ENCODE measurements at places on chromosomes 6 and 20.

DNA sequence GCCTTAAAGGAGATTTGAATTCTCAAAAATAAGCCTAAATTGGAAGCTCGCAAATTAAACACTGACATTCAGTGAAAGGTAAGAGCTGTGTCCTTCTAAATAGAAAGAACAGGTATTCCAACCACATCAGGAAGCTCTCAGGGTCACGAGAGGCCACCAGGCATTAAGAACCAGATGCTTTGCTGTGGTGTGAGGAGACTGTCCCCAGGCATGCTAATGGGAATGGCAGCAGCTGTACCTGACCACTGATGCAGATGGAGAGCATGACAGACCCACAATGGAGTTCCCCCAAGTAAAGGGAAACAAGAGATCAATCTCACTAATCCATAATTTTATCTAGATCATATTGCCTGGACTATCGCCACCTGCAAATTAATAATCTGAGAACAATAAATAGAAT lies 658.9 kb upstream of the NOX3 start:
- DNase-seq, result no peak

DNA sequence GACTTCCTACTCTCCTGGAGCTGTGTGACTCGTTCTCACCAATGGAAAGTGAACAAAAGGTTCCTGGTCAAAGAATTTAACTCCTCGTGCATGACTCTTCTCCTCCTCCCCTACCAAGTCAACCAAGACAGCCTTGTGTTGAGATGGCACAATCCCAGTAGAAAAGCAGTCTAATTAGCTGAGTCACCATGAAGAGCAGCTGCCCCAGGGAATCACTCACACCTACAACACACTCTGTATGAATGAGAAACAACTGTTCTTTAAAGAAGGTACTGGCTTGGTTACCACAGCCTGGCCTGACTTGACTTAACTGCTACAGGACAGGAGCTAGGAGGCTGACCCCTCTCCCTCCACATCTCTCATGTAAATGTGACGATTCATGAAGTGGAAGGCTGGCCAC lies 2.9 kb upstream of the HLA-DOB start:
- no peak for DNase-seq

DNA sequence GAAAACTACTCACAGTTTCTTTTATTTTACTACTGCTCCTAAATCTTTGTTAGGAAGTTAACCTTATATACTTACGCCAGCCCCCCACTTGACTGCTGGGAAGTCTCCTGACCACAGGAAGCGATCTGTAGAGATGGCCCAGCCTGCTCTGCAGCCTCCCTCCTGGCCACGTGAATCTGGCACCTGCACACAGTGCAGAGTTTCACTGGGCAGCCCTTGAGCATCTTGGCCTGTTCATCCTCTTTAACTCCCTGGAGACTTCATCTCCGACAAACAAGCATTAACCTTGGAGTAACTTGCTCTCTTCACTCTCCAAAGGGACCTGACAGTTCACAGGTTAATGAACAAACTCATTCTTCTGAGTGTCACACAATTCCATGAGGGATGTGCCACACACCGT lies 294.1 kb downstream of the BTBD9 start:
- DNase-seq, result no peak

DNA sequence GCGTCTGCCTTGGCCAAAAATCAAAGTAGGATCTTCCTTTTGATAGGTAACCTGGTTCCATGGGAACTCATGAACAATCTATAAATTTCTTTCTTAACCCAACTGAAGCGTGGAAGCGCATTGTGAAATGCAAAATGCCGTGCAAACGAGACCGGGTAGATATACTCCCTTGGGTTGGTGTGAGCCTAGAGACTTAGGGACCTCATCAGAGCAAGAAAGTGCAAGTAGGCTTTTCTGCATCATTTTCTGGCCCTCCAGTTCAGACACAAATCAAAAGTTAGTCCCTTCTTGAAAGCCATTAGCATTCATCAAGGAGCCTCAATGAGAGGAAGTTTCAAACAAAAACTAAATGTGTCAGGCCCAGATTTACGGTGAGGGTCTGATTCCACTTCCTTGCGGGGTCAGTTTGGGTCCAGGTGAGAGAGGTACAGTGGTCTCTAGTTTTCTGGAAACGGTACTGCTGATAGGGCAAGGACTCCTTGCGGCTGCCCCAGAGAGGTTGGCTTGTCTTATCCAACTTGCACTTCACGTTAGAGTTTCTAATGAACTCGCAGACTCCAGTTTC lies 5.3 kb upstream of the ZNF184 start:
- no peak for DNase-seq

GRCh38 chr6:153192943-153193885 lies 62.1 kb upstream of the RGS17 start:
- no peak for DNase-seq
